ENCODE measurements at places on chromosomes 16 and 17.

GRCh38 chr16:11727796-11728543 lies 14.7 kb downstream of the TXNDC11 start:
- DNase-seq = no peak

- DNase-seq = peak; percentile 26
Observed at GRCh38 chr17:36475346-36475970, 11.0 kb upstream of the ZNHIT3 start.

GRCh38 chr17:1504866-1505265 lies 11.5 kb downstream of the INPP5K start:
- no peak for DNase-seq

DNA sequence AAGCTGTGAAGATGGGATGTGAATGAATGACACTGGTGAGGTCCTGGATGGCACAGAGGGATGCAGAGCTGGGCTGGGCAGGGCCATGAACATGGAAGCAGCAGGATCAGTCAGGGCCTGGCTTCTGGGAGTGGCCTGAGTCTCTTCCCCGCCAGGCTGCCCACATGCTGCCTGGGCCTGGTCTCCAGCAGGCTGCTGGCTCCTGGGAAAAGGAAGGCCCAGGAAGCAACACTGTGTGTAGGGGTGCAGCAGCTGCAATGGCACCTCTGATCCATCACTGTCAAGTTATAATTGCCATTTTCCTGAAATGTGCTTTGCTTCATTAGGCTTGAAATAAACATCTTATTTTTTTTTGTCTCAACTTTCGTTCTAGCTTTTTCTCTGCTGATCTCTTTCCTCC lies 260.2 kb upstream of the N4BP1 start:
- DNase-seq = no peak

GRCh38 chr17:68868708-68869107 lies 86.5 kb downstream of the ABCA8 start:
- DNase-seq = no peak

DNA sequence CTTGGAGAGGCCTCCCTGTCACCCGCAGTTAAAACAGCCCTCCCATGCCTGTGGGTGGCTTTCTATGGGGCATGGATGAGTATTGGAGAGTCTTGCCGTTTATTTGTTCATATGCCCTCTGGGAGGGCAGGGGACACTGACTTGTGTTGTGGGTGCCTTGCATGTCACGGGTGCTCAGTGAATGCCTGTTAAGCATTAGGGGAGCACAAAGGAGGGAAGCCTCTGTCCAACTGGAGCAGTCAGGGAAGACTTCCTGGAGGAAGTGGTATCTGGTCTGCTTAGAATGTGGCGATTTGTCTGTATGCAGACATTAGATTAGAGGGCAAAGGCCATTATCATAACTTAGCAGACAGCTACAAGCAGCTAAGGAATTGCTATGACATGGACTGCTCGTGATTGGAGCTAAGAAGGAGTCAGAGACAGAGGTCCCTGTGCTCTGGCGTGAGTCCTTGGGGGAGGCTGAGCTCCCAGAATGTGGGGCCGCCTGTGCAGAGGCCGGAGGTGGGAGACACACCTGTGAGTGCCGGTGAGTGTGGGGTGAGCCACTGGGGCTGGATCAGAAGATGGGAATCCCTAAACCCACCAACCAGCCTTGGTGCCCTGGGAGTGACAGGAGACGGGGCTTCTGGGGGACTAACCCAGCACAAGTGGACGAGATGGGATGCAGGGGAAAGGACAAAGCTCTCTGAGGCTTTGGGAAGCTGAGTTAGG lies 286.1 kb downstream of the SEC14L1 start:
- no peak for DNase-seq

GRCh38 chr17:56653877-56654276 lies 60.4 kb downstream of the NOG start:
- DNase-seq = no peak

DNA sequence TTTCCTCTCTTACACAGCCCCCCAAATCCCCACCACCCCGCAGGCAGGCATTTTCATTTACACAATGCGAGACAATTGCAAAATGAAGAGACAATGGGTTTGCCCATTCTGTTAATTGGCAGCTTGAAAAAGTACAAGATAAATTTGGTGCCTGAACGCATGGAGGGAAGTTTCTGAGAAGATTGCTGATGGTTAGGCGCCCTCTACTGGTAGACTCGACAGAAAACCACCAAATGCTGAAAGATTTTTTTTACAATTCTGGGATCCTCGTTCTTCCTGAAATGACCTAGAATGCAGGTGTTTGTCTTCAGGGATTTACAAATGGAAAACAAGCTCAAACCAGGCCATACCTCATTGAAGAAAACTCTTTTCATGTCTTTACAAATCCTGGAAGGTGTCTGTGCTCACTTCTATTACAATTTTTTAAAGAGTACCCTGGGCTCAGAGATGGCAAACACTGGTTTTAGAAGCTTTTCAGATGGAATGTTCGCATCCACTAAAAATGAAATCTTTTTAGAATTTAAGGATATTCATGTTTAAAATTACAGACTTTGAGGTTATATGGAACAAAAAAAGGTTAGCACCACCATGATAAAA lies 338.5 kb downstream of the PMP22 start:
- DNase-seq = peak; percentile 65

DNA sequence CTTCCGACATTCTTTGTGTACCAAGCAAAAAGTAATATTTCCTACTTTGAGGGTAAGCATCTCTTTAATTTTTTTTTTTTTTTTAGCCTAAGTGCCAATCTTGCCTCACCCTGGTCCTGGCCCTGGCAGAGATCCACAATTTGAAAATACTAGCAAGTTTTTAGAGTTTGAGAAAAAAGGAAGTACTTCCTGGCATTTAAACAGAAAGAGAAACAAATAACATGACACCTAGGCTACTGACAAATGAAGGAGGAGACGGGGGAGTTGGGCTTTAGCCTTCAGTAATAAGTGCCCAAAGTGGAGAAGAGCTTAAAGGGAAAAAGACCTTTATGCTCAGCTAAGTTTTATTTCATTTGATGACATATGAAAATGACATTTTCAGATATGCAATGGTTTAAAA lies 92.8 kb downstream of the HS3ST3A1 start:
- no peak for DNase-seq

DNA sequence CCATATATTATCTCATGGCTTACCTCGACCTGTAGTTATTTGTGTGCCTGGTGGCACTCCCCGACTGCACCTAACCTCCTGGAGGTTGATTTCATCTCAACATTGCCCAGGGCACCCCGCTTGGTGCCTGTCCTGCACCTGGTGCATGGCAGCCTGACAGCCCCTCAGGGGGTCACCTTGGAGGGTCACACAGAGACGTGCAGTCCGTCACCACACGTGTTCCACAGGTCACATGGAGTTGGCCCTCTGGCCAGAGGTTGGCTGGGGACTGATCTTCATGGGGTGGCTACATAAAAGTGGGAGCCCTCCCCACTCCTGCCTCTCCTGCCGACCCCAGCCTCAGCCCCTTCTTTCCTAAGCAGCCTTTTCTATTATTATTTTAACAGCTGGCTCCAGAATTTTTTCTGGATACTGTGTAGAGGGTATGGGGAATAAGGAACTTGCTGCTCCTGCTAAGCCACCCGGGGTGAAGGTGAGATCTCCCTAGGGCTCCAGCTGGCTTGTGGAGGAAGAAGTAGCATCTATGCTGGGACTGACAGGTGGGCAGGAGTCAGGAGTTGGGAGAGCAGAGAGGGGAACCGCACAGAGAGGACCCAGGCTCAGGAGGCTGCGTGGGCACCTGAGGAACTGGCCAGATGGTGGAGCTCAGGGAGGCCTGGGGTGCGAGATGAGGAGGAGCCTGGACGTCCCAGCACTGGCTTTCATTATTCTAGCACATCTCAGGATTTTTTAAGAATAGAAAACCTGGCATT lies 12.5 kb upstream of the NKD1 start:
- no peak for DNase-seq

DNA sequence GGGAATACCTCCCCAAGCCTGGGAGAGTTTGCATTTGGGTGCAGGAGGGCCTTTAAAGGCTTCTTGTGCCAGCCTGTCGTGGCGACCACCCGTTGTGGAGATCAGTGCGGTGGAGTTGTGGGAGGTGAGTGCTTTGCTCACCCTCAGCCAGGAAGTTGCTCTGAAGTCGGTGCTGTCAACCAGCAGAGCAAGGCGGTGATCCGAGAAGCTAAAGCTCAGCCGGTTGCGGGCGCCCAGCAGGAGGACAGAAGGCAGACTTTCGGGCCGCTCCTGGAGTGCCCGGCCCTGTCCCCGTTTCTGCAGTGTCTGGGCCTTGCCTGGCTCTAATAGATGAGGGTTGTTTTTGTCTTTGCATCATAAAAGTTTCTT lies 1.4 kb downstream of the UBE2I start:
- DNase-seq = no peak

DNA sequence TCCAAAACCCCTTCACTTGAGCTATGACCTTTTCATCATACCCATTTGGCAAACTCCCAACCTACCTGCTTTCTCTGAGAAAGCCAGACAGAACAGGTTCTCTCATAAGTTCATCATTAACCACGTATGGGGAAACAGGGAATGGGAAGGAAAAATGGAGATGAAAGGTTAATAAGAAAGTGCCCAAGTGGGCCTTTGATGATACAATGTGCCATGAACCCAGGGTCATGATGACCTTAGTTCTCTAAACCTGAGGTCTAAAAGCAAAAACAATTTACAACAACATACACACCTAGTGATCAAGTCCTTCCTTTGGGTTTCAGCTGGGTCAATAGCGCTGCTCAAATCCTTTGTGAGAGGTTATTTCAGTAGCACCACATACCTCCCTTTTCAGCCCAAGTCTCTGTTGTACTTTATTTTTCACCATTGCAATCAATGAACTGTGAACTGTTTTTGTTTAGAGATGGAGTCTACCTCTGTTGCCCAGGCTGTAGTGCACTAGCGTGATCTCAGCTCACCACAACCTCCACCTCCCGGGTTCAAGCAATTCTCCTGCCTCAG lies 14.5 kb upstream of the RANGRF start:
- DNase-seq = no peak

DNA sequence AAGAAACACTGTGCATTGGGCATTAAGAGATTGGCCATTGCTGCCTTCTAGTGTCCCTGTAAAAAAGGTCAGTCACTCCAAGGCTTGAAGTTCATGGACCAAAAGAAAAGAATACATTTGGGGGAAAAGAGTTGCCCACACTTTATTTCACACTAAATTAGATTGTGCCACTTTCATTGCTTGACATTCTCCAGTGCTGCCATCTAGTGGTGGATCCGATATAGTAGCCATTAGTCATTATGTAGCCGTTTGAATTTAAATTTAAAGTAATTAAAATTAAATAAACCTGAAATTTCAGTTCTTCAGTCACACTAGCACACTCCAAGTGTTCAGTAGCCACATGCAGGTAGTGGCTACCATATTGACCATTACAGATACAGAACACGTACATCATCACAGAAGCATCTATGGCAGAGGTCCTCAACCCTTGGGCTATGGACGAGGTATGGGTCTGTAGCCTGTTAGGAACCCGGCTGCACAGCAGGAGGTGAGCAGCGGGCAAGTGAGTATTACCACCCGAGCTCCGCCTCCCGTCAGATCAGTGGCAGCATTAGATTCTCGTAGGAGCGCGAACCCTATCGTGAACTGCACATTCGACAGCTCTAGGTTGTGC lies 21.9 kb upstream of the CDH5 start:
- DNase-seq = peak; percentile 64

DNA sequence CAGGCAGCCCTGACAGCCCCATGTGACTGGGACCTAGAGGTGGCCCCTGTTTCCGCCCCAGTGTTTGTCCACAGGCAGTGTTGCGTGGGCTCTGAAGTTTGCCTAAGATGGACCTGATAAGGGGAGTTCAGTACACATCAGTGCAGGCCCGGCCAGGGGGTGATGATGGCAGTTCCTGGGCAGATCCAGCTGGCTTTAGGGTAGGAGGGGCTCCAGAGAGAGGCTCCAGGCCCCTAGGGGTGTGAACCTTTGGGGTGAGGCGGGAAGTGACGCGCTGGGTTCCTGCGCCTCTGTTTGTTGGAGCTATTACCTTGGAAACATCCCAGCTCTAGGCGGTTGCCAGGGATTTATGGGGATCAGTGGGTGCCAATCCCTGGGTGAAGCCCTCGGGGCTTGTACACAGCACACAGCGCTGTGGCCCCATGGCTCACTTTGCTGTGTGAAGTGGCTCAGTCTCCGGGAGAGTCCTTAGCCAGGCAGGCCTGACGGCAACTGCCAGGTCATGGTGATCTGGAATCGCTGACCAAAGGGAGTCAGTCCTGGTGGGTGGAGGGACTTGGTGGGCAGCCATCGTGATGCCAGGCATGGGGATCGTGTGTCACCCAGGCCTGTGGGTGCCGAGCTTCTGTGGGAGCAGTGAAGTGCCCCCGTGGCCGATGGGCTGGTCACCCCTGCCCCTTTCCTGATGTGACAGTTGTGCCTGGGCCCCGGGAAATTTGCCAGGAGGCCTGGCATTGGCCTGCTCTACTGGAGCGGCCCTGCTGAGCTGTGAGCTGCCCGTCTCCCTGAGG lies 146.1 kb downstream of the SEC14L1 start:
- no peak for DNase-seq

- DNase-seq = no peak
Observed at GRCh38 chr16:76768316-76768715, 422.7 kb upstream of the MON1B start.

DNA sequence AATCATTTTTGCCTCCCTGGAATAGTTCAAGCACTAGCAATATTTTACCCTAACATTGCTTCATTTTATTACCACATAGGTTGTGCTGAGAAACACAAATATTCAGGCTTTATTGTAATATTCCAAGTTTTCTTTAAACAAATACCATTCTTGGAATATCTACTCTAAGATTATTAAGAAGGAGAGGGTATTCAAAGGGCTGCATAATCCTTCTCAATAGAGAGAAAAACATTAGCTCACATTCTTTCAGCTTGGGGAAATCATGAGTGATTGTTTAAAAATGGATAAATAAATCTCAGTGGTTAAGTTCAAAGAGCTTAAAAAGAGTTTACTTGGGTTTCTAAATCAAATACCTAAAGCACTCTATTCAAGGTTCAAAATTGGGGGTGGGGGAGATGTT lies 111.9 kb upstream of the CORO6 start:
- DNase-seq = no peak

DNA sequence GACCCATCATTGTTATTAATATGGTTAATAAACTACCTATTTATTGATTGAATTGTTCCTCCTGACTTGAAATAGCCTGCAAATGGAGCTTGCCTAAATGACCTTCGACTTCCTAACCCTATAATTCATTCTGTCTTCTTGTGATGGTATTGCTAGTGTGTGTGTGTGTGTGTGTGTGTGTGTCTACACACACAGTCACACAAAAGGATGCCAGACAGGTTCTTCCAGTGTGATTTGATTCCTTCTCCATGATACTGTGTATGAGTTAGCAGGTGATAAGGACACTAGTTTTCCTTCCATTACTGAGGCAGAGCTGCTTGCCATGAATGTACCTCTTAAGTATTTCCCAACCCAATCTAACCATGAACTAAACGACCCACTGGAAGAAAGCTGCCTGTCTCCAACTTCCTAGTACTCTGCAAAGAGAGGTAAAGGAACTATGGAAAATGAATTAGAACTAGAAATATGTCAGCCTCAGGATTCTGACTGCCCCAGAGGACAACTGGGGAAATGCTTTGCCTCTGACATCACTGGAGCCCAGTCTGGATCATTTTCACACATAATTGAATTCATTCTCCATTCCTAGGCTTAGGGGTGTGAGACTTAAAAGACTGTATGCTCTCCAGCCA lies 3.5 kb upstream of the CDC6 start:
- no peak for DNase-seq

GRCh38 chr16:57324749-57325148 lies 33.8 kb upstream of the CCL22 start:
- no peak for DNase-seq

Measured in pons (tissue), 1 donor.